Right lung (tissue), 10 donors: ENCODE measurements at places on chromosomes 7 and 10.

DNA sequence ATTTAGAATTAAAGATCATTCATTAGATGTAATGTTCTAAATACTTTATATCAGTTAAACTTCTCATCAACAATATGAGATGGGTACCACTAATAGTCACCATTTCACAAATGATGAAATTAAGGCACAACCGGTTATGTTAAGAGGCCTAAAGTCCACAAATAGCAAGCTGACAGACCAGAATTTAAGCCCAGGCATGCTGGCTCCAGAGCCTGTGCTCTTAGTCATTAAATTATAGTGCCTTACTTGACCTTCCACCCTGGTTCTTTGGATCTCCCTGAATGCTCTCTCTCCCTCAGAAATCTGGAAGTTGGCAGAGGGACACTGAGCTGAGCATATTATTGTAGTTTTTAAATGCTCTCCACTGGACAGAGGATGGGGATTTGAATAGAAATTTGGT is 3.6 kb downstream of the LIPN start:
- DNase-seq, result no peak

GRCh38 chr7:50856806-50857205 is 74.1 kb upstream of the GRB10 start:
- no peak for DNase-seq

DNA sequence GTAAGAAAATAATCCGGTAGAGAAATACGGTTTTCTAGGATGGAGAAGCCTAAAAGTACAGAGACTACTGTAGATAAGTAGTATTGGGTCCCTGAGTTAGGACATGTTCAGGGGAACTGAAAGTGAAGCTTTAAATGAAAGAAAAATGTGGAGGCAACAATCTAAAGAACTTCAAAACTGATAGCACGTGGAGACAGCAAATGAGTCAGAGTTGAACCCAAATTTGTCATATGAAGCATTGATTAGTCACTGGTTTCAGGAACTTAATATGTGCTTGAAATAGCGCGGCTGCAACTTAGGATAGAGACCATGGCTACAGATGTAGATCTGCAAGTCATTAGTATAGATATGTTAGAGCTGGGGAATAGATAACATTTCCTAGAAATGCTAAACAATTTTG is 1138.6 kb upstream of the SORCS1 start:
- DNase-seq, result no peak

GRCh38 chr10:91551856-91552255 is 81.0 kb downstream of the PPP1R3C start:
- peak; percentile 83 for DNase-seq

DNA sequence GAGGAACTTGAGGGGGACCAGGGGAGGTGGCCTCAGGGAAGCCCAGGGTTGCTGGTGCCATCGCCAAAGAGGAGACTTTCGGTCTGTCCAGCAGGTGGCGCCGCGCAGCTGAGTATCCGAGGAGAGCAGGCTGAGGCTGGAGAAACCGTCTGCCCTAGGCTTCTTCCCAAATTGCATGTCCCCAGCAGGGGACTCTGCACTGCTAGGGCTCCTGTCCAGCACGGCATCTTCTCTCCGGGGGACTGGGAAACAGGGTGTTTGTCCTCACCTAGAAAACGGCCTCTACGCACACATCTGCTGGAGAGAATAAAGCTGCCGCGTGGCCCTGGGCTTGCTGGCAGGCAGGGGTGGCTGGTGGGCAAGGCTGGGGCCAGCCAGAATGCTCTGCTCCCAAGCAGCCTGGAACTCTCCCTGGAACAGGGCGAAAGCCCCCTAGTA is 161.9 kb downstream of the SH2D4B start:
- peak; percentile 58 for DNase-seq

DNA sequence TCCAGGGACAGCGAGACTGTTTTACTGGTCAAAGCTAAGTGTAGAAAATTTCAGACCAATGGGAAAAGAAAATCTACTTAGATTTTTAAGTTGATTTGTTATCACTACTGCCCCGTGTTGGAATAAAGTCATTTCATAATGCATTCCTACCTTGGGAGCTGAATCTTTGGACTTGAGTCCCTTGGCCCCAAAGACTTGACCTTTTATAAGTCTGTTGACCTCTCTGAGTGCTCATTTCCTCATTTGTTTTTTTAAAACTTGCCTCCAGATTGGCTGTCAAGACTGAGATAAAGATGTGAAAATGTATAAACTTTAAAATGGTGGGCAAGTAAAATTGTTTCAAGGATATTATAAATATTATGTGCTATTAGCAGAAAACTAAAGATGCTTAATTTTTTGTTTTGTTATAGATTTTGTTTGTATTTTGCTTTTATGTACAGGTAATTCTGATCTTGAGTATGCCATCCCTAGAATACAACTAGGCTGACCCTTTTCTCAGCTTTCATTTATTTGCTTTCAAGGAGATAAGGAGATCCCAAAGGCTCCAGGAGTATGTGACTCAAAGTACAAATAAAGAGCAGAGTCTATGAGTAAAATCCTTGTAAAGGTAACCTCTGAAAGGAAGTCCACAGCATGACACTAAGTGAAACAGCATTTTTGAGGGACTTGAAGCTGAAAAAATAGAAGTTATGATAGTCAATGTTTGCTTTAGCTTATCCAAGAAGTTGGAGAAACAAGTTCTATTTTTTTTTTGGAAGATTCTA is 54.6 kb downstream of the TMEM26 start:
- DNase-seq, result no peak

GRCh38 chr7:36658335-36659171 is 65.7 kb downstream of the AOAH start:
- DNase-seq, result no peak

DNA sequence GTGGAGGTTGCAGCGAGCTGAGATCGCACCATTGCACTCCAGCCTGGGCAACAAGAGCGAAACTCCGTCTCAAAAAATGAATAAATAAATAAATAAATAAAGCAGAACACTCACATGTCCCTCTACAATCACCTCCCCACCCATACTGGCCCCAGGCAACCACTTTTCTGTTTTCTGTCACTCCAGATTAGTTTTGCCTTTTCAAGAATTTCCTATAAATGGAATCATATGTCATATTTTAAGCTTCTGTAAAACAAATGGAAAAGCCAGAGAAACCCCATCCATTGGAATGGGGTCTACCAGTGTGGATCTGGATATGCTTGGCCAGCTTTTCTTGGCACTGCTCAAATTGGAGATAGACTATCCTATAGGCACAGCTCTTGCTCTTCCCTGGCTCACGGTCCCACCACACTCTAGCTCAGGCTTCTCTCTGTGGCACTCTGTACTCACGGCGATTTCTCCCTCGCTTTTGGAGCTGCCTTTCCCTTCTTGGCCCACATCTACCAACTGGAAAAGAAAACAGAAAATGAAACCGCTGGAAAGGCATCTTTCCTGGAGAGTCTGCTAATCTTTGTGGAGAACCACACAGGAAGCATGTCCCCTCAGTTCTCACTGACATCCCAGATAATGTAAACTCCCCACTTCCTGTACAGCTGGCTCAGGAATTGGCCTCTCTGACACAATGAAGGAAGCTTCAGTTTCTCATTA is 210.1 kb downstream of the JCAD start:
- peak; percentile 55 for DNase-seq

DNA sequence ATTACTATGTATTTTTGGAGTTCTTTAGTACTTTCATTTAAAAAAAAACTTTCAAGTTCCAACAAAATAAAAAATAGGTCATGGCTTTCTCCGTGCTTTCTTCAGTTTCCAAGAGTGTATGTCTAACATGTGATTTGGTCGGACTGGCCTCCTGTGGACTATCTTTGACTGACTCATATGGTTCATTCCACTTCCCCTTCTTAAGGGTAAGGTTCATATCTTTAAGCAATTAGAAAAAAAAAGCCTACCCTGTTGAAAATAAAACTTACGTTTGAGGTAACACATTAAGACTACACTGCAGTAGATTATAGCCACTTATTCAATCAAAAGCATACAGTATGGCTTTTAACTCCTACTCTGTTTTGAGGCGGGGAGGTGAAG is 112.8 kb upstream of the AHR start:
- DNase-seq, result no peak

DNA sequence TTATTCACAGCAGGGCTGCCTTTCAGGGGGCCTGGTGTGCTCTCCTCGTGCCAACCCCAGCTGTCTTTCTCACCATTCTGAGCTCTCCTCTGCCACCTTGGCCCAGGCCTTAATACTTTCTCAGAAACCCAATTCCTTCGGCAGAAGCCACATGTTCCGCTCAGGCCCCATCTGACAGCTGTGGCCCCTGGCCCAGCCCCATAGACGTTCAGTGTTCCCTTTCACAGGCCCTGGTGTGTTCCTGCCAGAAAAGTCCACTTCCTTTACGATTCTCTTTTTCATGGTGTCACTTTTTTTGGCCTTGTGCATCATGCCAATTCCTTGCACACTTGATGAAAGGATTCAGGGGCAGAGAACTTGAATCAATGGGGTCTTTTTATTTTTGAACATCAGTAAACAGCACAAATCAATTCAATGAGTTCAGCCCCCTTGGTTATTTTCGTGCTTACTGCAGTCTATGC is 15.9 kb upstream of the GPNMB start:
- no peak for DNase-seq

DNA sequence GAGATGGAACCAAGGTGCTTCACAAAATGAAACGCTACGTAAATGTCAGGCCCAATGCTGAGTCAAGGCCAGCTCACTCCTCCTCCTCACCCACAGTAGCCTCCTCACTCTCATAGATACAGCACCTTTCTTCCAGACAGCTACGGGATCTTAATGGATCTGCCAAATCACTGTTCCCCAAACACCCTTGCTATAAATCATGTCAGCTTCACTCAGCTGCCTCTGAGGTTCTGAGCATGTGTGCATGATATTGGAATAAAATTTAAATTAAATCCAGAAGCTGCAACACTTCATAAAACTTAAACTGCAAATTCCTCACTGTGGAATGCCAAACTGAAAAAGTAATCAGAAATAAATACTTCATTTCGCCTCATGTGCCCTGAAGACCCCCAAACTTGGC is 14.7 kb upstream of the CPXM2 start:
- DNase-seq, result no peak

- peak; percentile 65 for DNase-seq
Observed at GRCh38 chr10:77710759-77711682, 73.4 kb upstream of the KCNMA1 start.

GRCh38 chr7:131538813-131539179 is 17.6 kb downstream of the PODXL start:
- no peak for DNase-seq

DNA sequence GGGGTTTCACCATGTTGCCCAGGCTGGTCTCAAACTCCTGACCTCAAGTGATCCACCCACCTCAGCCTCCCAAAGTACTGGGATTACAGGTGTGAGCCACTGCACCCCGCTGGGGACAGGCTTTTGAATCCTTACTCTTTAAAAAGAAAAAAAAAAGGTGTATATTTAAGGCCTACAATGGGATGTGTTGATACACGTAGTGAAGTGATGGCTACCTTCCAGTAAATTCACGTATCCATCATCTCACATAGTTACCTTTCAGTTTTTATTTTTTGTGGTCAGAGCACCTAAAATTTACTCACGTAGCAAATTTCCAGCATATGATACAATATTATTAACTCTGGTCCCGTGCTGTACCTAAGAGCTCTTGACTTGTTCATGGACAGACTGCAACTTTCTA is 119.5 kb upstream of the INSYN2A start:
- no peak for DNase-seq
